ENCODE measurements at places on chromosomes 11 and 22.
A peak's percentile ranks its signal among the peaks of the same experiment; 100 is the strongest.

DNA sequence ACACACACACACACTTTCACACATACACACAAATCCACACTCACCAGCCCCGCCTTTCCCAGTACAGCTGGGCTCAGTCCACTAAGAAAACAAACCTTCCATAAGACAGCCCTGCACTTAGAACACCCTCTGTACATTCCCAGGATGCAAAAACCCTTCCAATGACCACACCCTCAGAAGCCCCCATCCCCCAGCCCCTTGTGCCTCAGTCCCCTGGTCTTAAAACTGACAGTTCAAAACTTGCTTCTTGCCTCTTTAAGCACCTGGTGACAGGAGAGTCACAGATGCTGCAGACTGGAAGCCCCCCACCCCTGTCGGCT, 23.0 kb downstream of the APLNR start:
- no peaks in the 10 kb centered on the region for H3K27me3 ChIP-seq
- H3K36me3 ChIP-seq = no peaks in the 10 kb centered on the region
- peaks cover 14% of the 10 kb centered on the region for H3K4me1 ChIP-seq

- H3K36me3 ChIP-seq = no peaks in the 10 kb centered on the region
- peaks cover 14% of the 10 kb centered on the region for H3K27me3 ChIP-seq
- H3K4me1 ChIP-seq = peaks cover 6% of the 10 kb centered on the region
- H3K27ac ChIP-seq = no peak overlapping the region
- H3K4me3 ChIP-seq = no peak overlapping the region
Measured at GRCh38 chr11:7892840-7893254, 38.2 kb downstream of the OR10A6 start.

GRCh38 chr22:36816636-36817524, at the start of gene PVALB:
PVALB (minus strand) TSS chr22:36817035; CDS start chr22:36817005, 30 bp downstream.
- H3K4me3 ChIP-seq = peak within 1 kb of the TSS; percentile 69
- H3K36me3 ChIP-seq = no peaks in the 10 kb centered on the region
- peak; percentile 46 for DNase-seq
- H3K27ac ChIP-seq = no peak within 1 kb of the TSS
- H3K27me3 ChIP-seq = peaks cover 52% of the 10 kb centered on the region

DNA sequence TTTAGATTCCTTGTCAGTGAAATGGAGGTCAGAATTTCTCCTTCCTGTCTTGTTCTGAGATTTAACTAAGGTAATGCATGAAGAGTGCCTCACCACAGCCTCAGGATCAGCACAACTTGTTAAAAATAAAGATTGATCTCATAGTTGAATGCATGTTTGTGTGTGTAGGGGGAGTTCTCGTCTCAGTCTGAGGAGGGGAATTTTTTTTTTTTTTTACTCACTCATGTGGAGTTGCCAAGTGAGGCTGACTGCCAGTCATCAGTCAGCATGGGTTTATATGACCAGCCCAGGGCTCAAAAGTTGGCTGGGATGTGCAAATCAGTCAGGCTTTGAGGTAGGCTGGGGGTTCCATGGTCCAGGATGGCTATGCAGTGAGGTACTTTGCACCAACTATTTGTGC, 113.2 kb downstream of the FANCF start:
- no peaks in the 10 kb centered on the region for H3K27me3 ChIP-seq
- no peaks in the 10 kb centered on the region for H3K36me3 ChIP-seq
- no peak overlapping the region for H3K27ac ChIP-seq
- no peak overlapping the region for H3K4me3 ChIP-seq
- peaks cover 18% of the 10 kb centered on the region for H3K4me1 ChIP-seq

DNA sequence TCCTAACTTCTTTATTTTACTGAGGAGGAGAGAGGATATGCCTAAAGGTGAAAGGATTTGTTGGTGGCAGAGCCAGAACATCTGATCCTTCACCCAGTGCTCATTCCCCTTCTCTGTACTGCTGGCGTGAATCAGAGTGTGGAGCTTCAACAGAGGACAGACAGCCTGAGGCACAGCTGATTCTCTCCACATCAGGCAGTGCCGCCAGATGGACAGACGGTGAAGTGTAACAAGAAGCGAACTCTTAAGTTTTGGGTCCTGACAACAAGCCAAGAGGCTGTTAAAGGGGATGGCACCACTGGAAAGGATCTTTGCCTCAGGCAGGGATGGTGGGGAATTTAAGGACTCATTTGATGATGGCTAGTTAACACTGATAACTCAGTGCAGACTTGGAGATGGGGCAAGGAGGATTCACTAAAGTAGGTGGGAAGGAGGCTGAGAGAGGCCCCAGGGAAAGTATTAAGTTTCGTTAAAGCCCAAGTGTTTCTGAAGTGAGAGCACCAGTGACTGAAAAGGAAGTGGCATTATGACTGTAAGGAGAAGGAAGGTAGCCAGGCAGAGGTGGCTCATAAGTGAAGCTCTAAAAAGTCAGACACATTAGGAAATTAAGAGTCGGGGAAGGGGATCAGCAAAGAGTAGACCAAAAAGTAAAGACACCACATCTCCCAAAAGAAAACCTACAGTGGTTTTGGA, 81.3 kb downstream of the CLPB start:
- DNase-seq = peak; percentile 47
- H3K4me3 ChIP-seq = no peak overlapping the region
- H3K36me3 ChIP-seq = no peaks in the 10 kb centered on the region
- no peaks in the 10 kb centered on the region for H3K27me3 ChIP-seq
- peaks cover 5% of the 10 kb centered on the region for H3K4me1 ChIP-seq

GRCh38 chr22:29816128-29816527, 21.9 kb downstream of the ASCC2 start:
- H3K4me1 ChIP-seq = 0 out of 2 replicates have a peak, but pooled peaks cover 3% of the 10 kb centered on the region
- H3K36me3 ChIP-seq = peaks cover 41% of the 10 kb centered on the region
- H3K27ac ChIP-seq = 0 out of 2 replicates have a peak overlapping the region, but pooled peaks have one; percentile 41
- DNase-seq = no peak
- H3K27me3 ChIP-seq = no peaks in the 10 kb centered on the region

DNA sequence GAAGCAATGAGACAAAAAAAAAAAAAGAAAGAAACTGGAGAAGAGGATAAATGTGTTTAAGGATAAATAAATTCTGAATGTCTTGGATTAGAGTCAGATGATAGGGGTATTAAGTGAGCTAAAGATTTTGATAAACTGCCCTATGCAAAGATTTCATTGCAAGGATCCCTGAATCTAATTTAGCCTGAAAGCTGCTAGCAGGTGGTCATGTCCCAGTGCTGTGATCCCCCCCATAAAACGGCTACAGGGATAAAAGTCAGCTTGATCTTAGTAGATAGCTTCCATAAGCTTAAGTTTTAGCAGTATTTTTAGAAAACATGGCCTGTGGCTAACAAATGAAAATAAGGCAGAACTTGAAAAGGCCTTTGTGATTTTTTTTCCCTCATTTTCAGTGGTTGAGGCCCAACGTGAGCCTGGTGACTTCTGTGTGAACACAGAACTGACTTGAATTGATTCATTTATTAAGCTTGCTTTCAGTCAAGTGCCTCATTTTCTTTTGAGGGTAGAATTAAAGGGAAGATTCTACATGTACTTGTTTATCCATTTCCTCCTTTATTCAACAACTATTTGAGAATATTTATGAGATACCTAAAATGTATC, 44.5 kb downstream of the CD44 start:
- no peak overlapping the region for H3K27ac ChIP-seq
- peaks cover 23% of the 10 kb centered on the region for H3K4me1 ChIP-seq
- H3K27me3 ChIP-seq = no peaks in the 10 kb centered on the region
- no peak for DNase-seq
- no peaks in the 10 kb centered on the region for H3K36me3 ChIP-seq

GRCh38 chr11:45048313-45048841, 97.7 kb upstream of the TP53I11 start:
- no peak for DNase-seq
- no peaks in the 10 kb centered on the region for H3K36me3 ChIP-seq
- H3K4me3 ChIP-seq = no peak overlapping the region
- peaks cover 10% of the 10 kb centered on the region for H3K4me1 ChIP-seq

DNA sequence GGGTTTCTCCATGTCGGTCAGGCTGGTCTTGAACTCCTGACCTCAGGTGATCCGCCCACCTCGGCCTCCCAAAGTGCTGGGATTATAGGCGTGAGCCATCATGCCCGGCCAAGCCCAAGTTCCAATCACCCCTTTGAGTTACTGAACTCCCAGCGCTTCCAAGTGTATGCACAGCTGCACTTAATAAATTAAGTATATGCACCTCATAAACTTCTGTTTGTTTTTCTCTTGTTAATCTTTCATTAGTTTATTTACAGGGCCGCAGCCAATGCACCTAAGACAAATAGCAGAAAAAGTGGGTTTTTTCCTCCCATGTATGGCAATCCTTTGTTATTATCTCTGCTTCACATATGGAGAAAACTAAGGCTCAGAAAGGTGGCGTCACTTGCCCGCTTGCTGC, 21.3 kb downstream of the SYN3 start:
- peaks cover 17% of the 10 kb centered on the region for H3K27me3 ChIP-seq
- H3K27ac ChIP-seq = no peak overlapping the region
- H3K4me3 ChIP-seq = no peak overlapping the region
- H3K36me3 ChIP-seq = no peaks in the 10 kb centered on the region

DNA sequence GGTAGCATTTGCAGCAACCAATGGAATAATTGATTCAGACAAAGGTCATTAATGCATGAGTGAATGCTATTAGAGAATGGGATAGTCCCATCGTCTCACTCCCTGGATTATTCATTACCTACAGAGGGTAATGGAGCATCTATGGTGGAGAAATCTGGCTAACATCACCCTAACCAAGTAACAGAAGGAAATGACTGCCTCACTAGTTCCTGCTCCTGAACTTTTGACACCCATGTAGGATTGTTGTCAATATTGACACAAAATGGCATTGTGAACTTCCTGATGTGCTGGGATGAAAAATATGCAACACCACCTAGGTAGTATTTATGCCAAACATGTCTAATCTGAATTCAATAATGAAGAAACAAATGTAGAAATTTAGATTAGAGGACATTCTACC, 44.0 kb upstream of the KIRREL3 start:
- H3K36me3 ChIP-seq = no peaks in the 10 kb centered on the region
- no peak overlapping the region for H3K27ac ChIP-seq
- H3K27me3 ChIP-seq = no peaks in the 10 kb centered on the region
- DNase-seq = no peak

DNA sequence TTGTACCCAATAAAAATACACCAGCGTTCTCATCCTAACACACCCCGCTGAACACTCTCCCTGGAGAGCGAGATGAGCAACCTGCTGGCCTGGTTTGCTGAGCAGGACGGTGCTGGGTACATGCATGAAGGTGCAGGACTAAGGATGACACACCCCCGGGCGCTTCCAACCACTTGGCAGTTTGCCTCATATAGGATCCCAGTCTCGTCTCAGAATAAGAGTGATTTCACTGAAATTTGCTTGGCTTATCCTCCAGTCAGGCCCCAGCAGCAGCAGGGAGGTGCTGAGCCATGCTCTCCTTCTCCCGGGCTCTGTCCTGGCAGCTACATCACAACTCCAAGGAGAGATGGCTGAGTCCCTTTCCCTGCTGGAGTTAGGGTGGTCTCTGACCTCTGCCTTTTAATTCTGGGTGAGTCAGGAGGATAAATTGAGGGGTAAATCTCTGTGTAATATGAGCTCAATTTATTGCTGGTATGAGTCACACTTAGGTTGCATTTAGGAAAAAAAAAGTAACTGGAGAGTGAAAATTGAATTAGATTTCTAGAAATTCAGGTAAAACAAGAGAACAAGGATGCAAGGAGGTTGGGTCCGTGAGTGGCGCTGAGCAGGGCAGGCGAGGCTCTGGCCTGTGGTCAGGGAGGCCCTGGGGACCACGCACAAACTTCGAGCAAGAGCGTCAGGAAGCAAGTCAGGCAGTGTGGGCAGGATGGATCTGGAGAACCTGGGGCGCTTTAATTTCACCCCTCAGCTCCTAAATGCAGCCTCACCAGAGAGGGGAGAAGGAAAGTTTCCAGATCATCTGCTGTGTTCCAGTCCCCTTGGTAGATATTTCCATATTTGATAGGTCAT, 974.0 kb downstream of the TBC1D22A start:
- peaks cover 7% of the 10 kb centered on the region for H3K27me3 ChIP-seq
- DNase-seq = no peak
- H3K27ac ChIP-seq = no peak overlapping the region
- H3K4me1 ChIP-seq = peaks cover 16% of the 10 kb centered on the region

DNA sequence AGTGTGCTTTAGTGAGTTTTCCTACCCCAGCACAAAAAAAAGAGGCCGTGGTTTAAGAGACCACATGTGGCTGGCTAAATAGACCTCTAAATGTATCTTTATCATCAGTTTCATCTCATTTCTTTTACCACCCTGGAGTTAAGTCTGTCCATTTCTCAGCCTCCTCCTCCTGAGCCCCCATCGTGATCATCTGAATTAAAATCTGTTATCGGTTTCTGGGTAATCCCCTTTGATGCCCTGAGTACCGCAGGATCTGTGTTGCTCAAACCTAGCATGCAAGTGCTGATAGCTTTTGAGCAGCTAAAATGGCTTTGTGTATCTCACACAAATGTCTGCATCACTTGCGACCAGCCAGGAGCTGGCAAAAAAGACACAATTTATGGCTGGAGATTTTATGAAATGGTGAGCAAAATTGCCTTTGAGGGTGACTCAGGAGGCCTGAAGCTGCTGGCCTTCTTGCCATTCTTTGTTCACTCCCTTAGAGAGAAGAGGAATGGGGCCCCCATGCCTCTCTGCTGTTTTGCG, 236.5 kb downstream of the NTM start:
- DNase-seq = no peak
- H3K27me3 ChIP-seq = peaks cover 39% of the 10 kb centered on the region
- no peaks in the 10 kb centered on the region for H3K36me3 ChIP-seq
- no peak overlapping the region for H3K4me3 ChIP-seq
- H3K27ac ChIP-seq = no peak overlapping the region

GRCh38 chr11:71580057-71581003, 2.3 kb downstream of the KRTAP5-11 start:
- H3K4me3 ChIP-seq = no peak overlapping the region
- no peaks in the 10 kb centered on the region for H3K36me3 ChIP-seq
- peaks cover 32% of the 10 kb centered on the region for H3K4me1 ChIP-seq
- no peak overlapping the region for H3K27ac ChIP-seq

DNA sequence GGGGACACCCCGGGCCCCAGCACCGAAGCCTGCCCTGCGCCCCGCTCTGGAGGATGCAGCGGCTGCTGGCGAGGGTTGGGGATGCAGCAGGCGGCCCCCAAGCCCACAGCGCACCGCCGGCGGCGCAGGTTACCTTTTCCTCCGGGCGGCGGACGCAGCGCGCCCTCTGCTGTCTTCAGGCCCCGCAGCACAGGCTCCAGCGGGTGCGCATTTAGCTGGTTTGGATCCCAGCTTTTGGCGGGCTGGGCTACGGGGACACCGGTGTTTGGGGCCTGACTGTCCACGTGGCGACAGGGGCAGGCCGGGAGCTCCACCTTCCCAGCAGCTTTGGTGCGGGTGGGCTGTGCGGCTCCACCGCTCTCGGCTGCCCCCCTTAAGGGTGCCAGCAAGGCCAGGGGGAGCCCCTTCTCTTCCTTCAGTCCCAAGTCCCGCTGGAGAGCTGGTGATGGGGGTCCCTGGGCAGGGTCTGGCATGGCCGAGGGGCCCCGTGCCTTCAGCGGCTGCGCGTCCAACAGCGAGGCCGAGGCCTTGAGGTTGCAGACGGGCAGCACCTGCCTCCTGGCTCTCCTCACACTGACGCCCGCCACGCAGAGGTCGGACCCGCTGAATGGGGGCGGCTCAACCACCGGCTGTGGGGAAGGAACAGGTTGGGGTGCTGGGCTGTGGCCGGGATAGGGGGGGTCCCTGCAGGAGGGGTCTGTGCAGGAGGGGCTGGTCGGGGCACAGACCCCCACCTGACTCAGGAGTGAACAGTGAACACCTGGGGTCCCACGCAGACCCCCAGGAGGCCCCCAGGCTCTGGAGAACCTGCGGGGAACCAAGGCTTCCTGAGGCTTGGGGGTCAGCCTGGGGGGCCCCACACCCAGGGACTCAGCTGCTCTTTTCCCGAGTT, 18.0 kb upstream of the IL17REL start:
- H3K27me3 ChIP-seq = peaks cover 20% of the 10 kb centered on the region
- peak; percentile 93 for DNase-seq
- no peak overlapping the region for H3K4me3 ChIP-seq
- H3K36me3 ChIP-seq = no peaks in the 10 kb centered on the region
- no peak overlapping the region for H3K27ac ChIP-seq
